NCI-H1092 treated with DMSO at 0.1 percent for 48 hours (cell line): ENCODE measurements at places on chromosomes 16 and 17.
A peak's percentile ranks its signal among the peaks of the same experiment; 100 is the strongest.

DNA sequence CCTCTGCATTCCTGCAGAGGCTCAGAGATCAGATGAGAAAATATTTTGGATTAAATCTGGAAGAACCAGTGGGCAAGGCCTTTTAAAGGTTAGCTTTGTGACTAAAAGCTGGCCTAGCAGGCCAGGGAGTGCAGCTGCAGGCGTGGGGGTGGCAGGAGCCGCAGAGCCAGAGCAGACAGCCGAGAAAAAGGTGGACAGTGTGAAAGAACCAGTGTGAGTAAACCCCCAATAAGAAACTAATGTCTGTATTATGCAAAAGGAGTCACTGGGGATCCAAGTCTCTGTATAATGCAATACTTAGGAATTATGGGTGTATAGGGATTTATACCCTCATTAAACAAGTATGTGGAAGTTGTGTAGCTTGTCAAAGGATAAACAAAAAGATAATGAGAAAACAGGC lies 21.4 kb upstream of the SPACA3 start:
- DNase-seq: no peak

DNA sequence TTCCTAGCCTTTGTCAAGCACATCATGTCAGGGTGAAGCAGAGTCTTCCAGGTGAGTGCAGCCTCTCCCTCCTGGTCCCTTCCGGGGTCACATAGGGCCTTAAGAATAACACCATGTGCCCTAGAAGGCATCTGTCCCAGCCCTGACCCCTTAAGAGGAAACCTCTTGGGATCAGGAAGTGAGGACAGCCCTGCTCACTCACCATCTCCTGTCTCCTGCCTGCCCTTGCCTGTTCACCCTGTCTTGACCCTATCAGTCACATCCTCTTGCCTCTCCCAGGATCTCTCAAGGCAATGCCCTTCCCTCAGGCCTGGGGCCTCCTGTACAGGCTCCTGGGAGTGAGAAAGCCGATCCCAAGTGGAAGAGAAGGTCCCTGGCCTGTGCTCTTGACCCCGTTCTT lies 13.9 kb downstream of the MYL4 start:
- no peak for DNase-seq

GRCh38 chr16:61946019-61946418 lies 90.2 kb downstream of the CDH8 start:
- no peak for DNase-seq

DNA sequence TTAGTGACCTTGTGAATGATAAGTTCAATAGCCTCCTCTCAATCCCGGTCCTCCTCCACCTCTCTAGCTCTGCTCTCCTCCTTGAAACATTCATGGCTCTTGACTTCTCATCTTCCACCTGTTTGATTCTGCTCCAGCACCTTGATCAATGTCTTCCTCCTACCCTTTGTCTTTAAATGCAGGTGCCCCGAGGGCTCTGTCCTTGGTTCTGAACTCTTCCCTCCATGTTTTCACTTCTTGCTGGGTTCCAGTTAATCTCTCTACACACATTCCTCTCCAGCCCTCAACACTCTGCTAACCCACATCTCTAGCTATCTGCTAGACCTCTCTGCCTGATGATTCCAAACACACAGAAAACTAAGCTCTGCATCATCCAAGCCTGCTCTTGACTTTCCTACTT lies 13.4 kb downstream of the CD300E start:
- DNase-seq: no peak

GRCh38 chr16:49520492-49521038 lies 147.0 kb downstream of the C16orf78 start:
- no peak for DNase-seq

GRCh38 chr17:78146881-78147280 lies 696 bp downstream of the C17orf99 start:
- DNase-seq: no peak

GRCh38 chr17:82006468-82007227 lies 16.0 kb downstream of the CENPX start:
- no peak for DNase-seq

DNA sequence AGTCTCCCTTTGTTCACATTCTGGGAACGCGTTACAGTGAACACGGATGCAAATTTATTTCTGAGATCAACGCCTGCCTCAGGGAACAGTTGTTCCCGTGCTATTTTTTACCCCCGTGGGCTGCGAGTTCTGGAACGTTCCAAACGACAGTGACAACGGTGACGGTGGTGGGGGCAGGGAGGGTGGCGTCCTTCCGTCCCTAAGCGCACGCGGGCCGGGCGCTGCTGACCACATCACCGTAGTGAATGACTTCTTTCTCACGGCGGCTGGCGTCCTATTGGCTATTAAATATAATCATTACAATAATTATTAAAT lies 45.1 kb upstream of the SSTR5 start:
- no peak for DNase-seq

- no peak for DNase-seq
These were observed 10.1 kb downstream of the SLC7A6 start for GRCh38 chr16:68274441-68274840.

DNA sequence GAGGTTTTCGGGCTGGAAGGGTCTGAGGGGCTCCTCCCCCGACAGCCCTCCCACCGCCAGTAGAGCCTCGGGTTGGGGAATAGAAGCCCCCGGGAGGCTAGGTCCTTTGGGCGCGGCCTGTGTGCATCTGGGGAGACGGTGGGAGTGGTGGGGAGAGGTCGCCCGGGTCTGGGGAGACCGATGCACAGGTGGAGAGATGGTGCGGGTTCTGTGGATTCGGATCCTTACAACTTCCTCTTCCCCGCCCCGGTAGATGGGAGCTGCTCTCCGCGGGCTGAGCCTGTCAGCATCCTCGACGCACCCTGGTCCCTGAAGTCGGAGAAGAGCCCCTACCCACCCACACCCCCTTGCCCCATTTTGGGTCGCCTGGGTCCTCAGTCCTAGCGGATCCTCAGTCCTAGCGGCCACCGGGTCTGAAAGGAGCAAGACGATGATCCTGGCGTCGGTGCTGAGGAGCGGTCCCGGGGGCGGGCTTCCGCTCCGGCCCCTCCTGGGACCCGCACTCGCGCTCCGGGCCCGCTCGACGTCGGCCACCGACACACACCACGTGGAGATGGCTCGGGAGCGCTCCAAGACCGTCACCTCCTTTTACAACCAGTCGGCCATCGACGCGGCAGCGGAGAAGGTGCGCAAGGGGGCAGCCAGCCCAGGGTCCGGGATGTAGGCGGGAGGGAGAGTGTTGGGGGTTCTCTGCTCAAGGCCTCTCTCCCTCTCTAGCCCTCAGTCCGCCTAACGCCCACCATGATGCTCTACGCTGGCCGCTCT lies 790 bp downstream of the BCKDK start:
- DNase-seq: no peak

DNA sequence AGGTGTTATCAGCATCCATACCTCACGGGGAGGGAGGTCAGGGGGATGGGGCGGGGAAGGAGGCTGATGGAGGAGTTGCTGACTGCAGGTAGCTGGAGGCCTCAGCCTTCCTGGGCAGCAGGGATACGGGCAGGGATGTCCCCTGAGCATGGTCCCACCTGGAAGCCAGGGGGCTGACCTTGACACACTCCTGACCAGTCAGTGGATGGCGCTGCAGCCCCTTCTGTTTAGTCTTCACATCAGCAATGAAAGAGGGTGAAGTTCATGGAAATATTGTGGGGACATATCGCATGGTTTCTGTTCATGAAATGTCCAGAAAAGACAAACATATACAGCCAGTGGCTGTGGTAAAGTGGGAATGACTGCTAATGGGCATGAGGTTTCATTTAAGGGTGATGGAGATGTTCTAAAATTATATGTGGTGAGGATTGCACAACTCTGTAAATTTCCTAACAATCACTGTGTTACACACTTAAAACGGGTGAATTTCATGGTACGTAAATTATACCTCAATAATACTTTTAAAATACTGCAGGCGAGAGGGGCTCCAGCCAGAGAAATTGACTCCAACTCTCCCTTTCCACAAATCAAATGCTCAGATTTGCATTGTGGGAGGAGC lies 489.6 kb downstream of the CDH13 start:
- DNase-seq: no peak

- DNase-seq: no peak
These were observed 182.2 kb upstream of the CPHXL start for GRCh38 chr16:75908331-75909117.

- no peak for DNase-seq
These were observed 1736.9 kb downstream of the TP53TG3F start for GRCh38 chr16:35196313-35196712.

GRCh38 chr17:40597556-40598300 lies 32.5 kb upstream of the CCR7 start:
- no peak for DNase-seq

- no peak for DNase-seq
These were observed 8.0 kb downstream of the STAT5B start for GRCh38 chr17:42268236-42268635.

DNA sequence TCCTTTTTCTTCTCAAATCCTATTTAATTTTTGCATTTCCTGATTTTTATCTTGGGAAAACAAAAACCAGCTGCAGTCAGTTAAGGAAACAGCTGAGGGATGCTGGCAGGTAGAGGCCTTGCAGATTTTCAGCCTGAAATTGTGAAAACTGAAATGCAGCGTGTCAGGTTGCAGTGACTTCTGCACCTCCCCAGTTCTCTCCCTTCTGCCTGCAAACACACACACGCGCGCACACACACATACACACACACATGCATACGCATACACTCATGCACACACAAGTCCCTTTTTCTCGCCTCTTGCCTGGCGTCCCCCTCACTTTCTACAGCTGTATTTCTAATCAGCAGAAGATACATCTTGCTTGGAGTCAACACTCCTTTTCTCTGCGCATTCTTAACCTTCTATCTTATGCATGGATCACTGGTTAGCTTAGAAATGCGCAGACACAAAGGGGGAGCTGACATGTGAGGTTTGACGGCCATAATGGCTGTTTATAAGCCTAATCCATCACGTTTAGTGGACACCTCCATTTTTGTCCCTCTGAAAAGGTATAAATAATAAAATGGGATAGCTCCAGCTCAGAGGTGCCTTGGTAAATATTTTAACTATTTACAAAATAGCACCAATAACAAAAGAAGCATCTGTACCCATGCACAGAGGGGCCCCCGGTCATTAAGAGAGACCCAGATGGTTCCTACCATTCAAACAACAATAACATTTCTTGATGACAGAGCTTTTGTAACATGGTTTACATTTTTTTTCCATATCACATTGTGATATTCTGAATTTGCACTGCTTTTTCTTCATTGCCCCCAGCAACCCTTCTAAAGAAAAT lies 392.1 kb upstream of the SALL1 start:
- DNase-seq: no peak

GRCh38 chr16:750485-750884 lies 9.7 kb upstream of the CIAO3 start:
- no peak for DNase-seq

- DNase-seq: no peak
These were observed 166.8 kb downstream of the GRIN2A start for GRCh38 chr16:10015397-10015796.

- DNase-seq: no peak
These were observed 47.6 kb downstream of the NUP93 start for GRCh38 chr16:56777482-56777881.

DNA sequence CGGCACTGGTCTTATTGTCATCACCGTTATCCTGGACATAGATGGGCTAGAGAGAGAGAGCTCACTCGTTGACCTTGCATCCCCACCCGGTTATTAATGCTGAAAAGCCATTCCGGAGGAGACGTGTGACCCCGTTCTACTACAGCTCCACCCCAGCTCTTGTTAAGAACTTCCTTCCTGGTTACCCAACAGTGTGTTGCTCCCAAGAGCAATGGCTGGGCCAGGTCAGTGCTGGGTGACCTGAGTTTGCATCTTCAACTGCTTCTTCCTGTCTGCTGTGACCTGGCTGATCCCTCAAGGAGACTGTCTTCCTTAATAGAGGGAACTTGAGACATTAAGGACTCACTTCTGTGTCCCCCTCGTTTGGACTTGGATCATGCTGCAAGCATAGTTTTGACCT lies 96.1 kb upstream of the SDK2 start:
- no peak for DNase-seq

DNA sequence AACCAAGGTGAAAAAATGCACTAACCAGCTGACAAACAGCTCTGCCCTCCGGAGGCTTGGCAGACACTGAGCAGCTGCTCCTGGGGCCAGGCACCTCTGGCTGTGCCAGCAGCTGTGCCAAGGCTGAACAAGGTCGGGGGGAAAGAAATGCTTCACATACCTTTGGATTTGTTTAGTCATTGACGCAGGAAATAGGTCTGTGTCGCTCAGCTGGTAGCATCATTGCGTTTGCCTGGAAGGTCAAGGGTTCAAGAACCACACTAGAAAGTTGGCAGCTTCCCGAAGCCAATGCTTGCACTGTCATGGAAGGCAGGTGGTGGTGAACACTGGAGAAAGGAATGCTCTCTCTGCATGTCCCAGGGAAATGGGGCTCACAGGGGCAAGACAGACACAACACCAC lies 63.5 kb downstream of the PCTP start:
- peak; percentile 8 for DNase-seq

DNA sequence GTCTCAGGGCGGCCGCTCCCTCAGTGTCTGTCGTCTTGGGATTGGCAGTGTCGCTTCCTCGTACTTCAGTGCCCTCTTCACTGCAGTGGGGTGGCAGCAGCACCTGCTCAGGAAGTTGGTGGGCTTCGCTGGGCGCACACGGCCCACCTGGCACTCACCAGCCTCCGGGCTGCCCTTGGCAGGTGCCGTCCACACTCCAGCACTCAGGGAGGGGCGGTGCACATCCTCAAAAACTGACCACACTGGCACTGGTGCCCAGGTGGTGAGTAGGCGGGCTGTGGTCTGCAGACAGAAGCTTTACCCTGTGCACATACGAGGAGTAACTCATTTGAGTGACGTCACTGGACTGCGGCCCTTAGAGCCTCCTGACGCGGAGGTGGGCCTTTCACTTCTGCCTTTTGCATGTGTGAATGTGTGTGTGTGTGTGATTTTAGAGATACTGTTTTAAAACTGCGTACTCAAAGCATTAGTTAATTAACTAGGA lies 94.6 kb downstream of the BANP start:
- no peak for DNase-seq

DNA sequence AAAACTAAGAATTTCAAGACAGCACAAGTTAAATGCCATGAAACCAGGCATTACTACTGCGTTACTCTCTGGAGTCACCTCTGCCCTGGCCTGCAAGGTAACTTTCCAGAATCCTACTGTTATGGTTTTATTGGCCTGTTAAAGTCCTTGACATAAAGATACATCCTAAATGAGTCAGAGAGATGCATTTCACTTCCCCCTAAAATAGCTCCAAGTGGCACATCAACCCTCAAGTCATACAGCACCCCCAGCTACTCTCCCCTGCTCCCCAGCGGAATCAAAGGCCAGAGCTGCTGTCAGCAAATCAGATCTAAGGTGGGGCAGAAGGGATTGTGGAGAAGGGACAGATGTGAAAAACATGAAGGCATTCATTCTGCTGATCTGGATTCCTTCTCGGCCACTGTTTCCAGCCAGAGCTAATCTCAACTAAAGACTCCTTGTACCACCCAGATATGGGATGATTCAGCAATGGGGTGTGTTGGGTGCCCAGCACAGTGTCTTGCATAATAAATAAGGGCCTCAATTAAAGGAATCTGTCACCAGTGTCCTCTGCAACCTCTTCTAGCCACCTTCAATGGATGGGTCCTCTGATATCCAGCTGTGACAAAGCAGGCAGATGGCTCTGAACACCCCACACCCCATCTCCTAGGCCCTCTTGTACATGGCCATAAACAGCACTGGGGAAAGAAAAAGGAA lies 8.5 kb upstream of the CCL1 start:
- no peak for DNase-seq
